ENCODE measurements at places on chromosomes 1 and 21.

GRCh38 chr1:36304970-36305914, 926 bp upstream of the SH3D21 start:
- DNase-seq = no peak

DNA sequence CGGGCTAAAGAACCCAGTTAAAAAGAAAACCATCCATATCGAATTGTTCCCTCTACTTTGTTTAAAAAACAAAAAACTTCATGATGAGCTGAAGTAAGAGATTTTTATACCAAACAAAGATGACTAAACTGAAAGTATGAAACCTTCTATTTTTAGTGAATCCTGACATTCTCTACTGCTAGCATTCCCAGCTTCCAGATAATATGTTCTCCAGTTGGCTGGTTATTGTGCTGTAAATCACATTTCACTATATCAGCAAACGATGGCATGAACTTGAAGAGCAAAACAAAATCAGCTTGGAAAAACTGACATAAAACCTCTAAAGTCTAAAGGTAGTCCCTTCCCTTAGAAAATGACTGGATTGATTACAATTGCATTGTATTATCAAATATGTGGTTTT, 68.1 kb upstream of the APP start:
- no peak for DNase-seq

DNA sequence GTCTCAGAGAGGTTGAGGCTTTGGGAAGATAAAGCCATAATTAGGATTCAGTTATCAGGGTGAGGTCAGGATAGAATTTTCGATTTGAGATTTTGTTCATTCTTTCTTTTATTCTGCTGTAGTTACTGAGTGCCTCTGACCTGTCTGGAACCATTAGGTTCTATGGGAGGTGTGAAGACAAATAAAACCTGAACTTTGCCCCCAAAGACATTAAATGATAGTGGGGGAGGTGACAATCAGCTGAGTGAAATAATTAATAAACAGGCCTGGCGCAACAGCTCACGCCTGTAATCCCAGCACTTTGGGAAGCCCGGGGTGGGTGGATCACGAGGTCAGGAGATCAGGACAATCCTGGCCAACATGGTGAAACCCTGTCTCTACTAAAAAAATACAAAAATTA, 55.0 kb upstream of the SPATA6 start:
- DNase-seq = no peak

DNA sequence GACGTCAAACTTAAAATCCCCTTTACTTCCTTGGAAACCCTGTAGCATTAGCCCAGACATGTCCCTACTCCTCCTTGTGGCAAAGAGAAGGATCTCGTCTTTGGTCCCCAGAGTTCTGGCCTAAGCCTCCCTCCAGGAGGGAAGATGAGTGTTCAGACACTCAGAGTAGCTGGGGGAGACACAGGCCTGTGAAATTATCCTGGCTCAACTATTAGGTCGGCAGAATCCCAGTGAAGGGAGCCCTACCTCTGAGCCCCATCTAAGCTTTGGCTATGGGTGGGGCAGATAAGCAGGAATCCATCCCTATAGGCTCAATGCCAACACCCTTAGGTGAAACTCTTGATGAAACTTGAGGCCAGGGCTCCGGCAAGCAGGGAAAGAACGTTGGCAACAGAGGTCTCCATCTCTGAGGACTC, 1.7 kb upstream of the SFN start:
- no peak for DNase-seq

- DNase-seq = no peak
These were observed 1.1 kb downstream of the PRRX1 start for GRCh38 chr1:170664828-170665612.

- DNase-seq = no peak
These were observed 720 bp upstream of the F3 start for GRCh38 chr1:94542088-94542870.

DNA sequence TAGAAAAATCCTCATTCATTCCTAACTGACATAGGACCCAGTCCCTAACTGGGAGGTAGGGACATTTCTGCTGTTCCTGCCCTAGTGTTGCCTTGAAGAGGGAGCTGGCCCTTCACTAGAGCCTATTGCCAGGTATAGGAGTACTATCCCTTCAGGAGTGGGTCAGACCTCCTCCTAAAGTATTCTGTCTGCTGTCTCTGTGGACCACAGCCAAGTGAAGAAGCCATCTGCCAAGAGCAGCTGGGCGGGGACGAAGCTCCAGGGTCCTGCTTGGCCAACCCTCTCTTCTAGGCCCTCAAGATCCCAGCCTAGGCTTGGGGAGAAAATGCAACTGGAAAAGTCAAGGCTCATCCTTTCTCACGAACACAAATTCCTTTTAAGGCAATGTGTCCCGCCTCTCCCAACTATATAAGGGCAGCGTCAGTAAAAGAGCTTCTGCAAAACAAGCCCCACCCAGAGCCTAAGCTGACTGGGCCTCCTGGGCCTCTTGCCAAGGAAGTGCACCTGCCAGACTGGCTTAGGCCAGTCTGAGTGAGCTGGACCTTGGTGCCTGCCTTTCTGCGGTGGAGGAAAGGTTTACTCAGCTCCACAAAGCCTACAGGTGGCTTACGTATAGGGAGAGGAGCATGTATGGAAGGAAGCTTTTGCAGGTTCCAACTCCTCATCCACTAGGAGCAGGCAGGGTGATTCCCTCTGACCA, 638 bp upstream of the TUFT1 start:
- DNase-seq = peak; percentile 57

DNA sequence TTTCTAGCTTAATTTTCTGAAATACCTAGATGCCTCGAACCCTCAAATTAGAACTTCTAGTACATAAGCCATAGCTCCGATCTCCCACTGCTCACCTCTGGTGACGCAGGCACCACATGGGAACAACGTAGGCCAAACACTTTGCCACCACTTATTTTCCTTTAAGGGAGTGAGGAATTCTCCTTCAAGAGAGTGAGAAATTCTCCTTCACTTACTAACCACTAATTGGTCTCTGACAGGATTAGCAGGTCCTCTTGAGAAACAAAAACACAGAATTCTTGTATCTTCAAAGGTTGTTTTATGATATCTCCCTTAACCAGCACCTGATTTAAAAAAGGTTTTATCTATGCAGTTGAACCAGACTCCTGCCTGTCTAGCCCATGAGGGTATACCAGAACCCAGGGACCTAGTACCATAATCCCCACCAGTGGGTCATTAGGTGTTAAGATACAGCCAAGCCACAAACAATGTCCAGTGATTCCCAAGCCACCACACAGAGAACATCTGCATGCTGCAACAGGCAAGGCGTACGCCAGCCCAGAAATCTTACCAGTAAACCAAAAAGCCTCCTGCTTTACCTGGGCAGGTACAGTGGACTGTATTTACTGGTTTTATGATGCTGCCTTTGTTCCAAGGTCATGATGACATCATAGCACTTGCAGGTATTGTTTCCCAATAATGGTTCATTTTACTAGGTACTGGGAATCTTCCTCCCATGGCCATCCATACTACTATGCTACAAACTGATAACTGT, 20.3 kb upstream of the CXADR start:
- DNase-seq = no peak

GRCh38 chr1:170885551-170885950, 49.8 kb upstream of the MROH9 start:
- no peak for DNase-seq

DNA sequence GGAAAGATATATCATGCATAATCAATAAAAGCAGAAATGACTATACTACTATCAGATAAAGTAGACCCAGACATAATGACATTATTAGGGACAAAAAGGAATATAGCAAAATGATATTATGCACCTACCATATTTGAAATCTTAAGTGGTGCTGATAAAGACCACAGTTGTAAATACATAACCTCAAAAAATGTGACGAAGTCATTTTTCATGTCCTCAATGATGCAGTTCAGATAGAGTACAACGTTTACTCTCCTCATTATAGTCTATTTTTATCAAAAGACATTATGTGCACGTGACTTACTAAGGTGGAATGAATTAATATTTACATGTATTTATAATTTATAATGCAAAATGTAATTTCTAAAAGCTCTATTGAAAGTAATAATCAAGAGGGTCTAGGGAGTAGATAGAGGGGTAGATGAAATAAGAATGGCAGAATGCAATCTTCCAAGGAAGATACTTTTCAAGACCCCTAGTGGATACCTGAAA, 61.7 kb upstream of the TNFSF4 start:
- DNase-seq = no peak

- no peak for DNase-seq
These were observed 11.2 kb downstream of the C4BPA start for GRCh38 chr1:207115269-207115668.

- no peak for DNase-seq
These were observed 379.6 kb downstream of the TTLL7 start for GRCh38 chr1:83619170-83619896.

DNA sequence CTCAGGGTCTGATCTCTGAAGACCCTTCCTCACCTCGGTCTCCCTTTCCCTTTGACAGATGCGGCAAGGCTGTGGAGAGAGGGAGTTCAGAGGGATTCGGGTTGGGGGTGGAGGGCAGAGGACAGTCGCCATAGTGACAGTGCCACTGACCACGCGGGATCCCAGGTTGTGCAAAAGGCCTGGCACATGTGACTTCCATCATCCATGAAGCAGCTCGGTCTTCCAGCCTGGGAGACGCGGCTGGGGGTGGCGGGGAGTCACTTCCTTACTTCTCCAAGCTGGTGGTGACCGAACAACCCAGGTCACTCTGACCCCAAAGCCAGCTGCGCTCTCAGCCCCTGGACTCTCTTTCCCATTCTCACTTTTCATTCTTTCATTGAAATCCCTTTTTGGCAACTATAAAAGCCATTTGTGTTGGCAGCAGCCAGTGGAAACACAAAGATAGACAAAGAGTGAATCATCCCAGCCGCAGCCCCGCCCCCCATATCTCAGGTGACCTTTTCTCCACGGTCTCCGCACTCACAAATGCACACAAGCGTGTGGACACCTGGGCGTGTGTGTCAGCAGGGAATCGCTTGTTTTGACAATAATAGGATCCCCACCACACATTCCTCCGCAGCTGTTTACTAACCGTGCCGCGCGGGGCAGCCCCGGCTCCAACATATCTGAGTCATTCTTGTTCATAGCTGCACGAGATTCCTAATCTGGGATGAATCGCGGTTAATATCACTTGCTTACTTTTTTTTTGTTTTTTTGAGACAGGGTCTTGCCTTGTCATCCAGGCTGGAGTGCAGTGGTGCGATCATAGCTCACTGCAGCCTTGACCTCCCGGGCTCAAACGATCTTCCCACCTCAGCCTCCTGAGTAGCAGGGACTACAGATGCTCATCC, 68.3 kb downstream of the DHRS3 start:
- no peak for DNase-seq

GRCh38 chr1:115459161-115459560, 121.1 kb upstream of the NGF start:
- DNase-seq = no peak

GRCh38 chr1:77412820-77413530, 131.2 kb downstream of the AK5 start:
- no peak for DNase-seq

DNA sequence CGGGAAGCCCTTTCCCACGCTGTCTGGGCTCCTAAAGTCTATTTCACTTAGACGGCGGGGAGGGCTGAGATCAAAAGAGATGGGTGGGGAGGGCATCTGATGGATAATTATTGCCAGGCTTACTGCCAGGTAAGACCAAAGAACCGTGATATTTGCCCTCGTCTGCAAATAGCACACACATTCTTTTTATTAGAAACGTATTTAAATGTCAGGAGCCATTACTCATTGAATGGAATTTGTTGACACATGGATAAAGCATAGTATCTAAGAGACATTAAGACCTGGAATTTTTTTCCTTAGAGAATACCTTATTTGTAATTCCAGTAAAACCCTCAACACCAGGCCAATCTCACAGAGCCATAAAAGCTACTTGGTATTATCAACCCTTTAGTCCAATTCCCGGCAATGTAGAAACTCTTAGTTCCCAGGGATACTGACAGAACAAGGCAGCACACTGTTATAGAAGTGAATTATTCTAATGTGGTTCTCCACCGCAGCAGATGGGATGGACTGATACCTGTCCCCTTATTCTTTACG, 10.6 kb downstream of the URB1 start:
- DNase-seq = no peak

DNA sequence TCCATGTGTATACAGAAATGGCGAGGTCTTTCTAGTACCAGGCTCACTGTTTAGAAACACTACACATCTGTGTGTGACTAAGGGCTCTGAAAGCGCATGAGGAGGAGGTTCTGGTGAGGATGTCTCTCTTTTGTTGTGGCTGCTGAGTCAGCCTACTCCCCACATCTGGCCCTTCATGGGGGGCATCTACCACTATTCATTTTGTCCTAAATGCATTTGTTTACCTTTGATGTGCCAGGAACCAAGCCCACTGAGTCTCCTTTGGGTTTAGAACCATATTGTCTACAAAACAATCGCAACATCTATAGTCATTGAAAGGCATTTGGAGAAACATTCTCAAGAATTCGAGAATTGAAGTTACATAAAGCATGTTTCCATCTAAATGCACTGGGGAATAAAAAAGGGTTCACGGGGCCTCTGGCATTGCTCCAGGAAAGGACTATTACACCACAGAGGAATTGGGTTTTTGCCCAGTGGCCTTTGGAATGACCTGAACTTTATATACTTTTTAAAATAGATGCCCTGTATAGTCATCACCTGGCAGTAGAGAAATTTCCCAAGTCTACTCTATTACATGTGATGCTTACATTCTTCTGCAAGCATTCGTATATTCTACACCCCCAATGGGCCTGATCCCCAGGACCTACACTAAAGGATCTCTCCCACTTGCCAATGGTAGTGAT, 35.1 kb upstream of the ADORA3 start:
- no peak for DNase-seq

DNA sequence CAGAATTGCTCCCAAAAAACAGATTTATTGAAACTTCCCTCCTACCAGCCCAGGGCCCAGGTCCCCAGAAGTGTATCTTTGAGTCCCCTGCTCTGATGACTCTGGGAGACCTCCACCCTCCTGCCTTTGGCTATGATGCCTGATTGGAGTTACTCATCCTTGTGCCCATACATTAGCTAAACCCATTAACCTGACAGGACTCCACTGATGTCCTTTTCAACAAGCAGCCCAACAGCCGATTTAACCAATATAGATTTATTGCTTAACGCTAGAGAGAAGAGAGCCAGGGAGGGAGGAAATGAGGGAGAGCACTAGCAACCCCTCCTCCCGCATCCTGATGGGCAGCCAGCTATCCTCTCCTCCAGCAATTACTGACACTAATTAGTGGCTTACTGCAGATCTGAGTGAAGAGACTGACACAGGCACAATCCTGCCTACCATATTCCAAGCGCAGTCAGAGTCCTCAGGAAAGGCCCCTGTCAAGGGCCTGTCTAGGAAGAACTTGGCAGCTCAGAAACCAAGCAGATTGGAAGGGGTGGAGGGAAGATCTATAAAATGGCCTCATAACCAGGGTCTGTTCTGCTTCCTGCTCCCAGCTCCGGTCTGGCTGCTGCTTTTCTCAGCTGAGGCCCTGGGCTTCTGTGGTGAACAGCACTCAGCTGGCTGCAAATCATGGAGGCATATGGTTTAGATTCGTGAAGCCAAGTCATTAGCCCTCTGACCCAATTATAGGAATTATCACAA, 484.5 kb upstream of the DAB1 start:
- DNase-seq = no peak
